ENCODE measurements at places on chromosomes 2 and 18. TPM values are rescaled to one million over a fixed set of nuclear protein-coding genes. Genes with fewer than 3 reads are reported as not detected.

CFC1 gene
- total RNA-seq, result not detected

ZDBF2 gene
- total RNA-seq, result 9.1 TPM

TMEM150A gene
- 3.6 TPM for total RNA-seq

GULP1 gene
- total RNA-seq, result 126 TPM

KIF5C gene
- total RNA-seq, result 1.3 TPM

CFAP65 gene
- total RNA-seq, result not detected

GRCh38 chr18:21851327-21851961 is 110.9 kb downstream of the MIB1 start:
- peak; percentile 18 for DNase-seq

GRCh38 chr2:170493426-170494097 is 221.6 kb upstream of the SP5 start:
- DNase-seq, result peak; percentile 64

DNA sequence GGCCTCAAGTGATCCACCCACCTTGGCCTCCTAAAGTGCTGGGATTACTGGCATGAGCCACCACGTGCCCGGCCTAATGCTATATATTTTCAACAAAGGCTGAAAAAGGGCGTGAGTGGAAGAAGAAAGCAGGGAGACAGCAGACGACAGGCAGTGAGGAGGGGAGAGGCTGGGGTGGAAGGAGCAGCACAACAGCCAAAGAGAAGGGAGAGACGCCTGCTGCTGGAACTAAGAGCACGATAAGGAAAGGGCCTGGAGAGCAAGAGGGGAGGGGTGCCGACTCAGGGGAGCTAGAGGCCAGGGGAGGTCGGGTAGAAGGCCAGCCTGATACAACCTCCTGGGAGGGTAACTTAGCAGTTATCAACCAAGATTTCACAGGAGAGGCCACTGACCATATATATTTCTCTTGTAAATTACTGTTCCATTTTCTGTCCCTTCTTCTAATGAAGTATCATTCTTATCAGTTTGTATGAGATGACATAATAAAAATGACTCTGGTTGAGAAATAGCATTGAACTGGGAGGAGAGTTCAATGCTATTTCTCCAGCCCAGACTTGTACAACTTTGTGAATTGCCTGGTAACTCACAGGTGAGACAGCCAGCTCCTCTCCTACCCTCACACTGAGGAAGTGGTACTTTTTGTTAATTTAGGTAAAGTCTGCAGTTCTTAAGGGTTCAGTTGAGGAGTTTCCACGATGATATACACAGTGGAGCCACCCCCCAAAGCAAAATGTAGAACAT is 5.8 kb upstream of the RNU4ATAC start:
- DNase-seq, result no peak

DNA sequence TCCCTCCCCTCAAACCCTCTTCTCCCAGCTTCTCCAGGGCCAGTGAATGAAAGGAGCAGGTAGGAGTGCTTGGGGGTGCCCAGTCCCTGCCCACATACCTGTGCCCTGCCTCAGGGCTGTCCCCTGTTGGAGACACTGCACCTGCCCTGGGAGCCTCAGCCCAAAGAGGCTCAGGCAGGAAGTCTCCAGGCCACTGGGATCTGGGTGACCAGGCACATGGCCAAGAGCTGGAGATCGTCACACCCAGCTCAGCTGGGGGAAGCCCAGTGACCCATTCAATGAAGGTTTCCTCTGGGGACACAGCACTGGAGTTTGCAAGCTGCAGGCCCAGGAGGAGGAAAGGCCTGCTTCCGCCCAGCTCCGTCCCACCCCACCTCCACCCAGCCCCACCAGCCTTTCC is 156.4 kb downstream of the ZFP36L2 start:
- DNase-seq, result peak; percentile 68

DNA sequence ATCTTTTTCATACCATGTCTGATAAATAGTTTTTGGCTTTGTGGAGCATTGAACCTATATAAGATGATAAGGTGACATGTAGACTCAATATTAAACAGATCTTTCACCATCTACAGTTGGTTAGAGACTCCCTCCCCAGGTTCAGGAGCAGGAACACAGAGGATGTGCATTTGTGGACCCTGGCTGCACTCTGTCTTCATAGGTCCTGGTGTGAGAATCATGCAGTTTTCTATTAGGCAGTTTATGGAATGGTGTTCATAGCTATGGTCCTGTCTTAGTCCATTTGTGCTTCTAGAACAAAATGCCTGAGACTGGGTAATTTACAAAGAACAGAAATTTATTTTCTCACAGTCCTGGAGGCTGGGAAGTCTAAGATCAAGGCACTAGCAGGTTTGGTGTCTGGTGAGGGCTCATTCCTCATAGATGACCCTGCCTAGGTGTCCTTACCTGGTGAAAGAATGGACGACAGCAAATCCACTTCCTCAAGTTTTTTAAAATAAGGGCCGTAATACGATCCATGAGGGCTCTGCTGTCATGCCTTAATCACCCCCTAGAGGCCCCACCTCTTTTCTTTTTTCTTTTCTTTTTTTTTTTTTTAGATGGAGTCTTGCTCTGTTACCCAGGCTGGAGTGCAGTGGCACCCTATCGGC is 35.3 kb upstream of the FAM98A start:
- DNase-seq, result no peak

GRCh38 chr2:142040556-142040955 is 90.3 kb downstream of the LRP1B start:
- DNase-seq, result peak; percentile 3

DNA sequence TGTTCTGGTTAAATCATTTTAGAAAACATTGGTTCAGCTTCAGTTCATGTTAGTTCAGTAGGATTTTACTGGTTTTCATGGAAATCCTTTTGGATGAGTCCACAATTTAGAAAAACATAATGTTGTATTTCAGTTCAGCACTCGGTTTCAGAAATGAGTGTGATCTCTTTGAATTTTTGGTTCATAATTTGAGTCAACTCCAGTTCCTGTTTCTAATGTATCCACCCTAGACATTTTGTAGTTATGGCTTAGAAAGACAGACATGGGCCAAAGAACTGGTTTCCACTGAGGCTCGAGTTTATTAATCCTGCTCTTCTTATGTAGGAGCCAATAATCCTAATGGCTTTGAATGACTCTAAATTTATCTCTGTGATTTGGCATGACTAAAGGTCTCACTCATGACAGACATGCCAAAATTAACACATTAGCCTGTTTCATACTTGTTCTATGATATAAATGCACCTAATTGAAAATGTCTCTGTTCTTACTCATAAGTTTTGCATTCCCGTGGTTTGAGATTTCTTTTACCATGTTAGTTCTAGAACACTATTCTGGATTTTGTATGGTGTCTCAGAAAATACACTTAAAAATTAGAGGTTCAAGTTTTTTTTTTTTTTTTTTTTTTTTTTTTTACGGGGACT is 82.3 kb upstream of the SPRED2 start:
- peak; percentile 44 for DNase-seq

DNA sequence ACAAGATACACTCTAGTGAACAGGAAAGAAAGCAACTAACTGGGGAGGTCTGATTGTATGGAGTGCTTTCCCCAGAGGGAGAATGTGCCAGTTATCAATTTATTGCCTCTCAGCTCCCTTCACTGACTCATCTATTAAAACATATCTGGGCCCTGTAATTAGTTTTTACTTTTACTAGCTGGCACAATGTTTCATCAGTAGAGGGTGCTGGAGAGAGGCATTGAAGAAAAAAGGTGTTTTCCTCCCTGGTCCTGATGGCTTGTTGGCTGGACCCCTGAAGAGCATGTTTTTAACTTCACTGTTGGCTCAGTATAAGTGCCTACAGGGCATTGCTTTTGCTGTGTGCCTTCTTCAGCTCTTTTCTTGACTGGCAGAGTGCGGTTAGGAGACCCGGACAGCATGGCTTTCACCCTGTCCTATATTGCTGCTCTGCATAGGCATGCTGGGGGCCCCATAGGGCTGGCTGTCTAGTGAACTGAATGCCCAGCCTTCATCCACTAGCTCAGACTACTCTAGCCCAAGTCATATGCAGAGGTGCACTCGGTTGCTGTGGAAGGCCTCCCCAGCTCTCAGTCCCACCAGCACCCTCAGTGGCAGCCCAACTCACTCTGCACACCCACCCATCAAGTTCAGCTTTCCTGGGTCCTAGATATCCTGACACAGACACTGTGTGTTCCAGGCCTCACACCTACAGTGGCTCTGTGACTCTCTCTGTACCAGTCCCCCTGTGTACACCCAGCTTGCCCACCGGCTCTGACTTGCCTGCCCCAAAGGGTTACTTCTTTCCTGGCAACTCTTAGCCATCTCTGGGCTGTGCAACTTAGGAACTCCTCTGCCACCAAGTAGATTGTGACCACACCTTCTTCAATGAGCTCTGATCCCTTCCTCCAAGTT is 62.3 kb upstream of the ACYP2 start:
- peak; percentile 29 for DNase-seq

- no peak for DNase-seq
Measured at GRCh38 chr18:10951631-10952544, 197.5 kb downstream of the PIEZO2 start.

- no peak for DNase-seq
Measured at GRCh38 chr18:22233266-22233665, 63.9 kb downstream of the GATA6 start.

DNA sequence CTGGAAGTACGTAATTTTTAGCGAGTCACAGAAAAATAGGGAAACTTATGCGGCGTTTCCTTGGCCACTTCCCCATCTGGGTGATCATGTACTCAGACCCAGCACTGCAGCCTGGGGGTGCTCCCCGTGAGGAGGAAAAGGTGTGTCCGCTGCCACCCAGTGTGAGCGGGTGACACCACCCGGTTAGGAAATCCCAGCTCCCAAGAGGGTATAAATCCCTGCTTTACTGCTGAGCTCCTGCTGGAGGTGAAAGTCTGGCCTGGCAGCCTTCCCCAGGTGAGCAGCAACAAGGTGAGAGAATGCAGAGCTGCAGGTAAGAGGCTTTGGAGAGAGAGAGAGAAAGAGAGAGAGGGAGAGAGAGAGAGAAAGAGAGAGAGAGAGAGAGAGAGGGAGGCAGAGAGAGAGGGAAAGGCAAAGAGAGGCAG is at the start of gene IL1R2:
Gene IL1R2, plus strand, starts transcription at position 240 of the 425 bp plus-strand sequence. CDS start 16,616 bp downstream, outside the sequence.
- no peak for DNase-seq

DNA sequence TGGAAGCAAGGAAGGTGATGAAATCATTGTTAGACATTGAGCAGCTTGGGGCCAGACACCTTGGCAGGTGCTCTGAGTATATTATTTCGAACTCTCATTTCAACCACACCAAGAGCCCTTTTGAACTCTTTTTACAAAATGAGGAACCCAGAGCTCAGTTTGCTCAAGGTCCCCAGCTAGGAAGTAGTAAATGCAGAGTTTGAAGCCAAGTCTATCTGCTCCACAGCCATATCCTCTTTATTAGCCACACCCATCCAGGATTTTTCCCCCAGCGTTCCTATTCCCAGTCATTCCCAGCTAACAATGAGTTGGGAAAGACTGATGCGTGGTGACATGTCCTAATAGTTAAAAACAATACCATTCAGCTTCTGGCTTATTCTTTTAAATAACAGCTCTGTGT is 40.2 kb downstream of the SEMA4F start:
- no peak for DNase-seq

DNA sequence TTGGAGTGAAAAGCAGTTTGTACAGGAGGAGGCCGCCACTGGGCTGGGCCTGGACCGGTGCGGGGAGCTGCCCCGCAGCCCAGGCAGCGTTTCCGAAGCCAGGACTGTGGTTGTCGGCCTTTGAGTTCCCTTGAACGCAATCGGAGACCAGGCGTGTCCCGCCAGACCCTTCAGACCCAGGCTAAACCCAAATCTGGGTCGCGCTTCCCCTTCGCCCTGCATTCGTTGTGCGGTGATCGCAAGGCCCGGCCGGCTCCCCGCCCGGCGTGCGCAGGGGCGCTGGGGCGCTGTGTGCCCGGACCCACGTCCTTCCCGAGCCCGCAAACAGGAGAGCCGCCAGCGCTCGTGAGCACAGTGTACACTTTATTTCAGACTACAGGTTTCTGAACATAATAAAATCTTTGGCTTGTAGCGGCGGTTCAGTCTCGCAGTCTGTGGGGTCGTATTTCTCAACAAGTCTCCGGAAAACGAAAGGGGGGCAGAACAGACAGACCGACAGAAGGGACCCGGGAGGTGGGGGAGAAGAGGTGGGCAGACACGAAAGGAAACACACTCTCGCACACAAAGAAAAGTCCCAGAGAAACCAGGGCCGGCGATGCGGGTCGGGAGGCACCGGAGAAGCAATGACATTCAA is 5.5 kb downstream of the EN1 start:
- no peak for DNase-seq

GRCh38 chr2:151833984-151834383 is 5.8 kb upstream of the ARL5A start:
- DNase-seq, result no peak

GRCh38 chr2:163637871-163638270 is 97.9 kb downstream of the FIGN start:
- no peak for DNase-seq

DNA sequence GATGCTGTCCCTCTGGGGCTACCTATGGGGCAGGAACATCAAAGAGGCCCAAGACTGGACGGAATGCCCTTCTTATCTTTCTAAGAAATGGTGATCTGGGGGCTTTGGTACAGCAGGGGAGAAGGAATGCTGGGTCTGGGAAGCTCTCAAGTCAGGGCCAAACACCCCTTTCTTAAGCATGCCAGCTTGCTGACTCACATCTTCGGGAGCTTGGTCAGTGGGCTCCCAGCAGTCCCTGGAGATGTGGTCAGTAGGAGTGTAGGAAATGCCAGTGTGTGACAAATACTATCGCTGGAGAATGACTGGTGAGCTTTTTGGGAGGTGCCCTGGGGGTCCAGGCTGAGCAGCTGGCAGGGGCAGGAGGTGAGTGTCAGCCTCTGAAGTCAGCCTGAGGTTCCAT is 105.0 kb upstream of the CDC42EP3 start:
- DNase-seq, result peak; percentile 99

GRCh38 chr2:136482006-136482405 is 283.3 kb upstream of the THSD7B start:
- no peak for DNase-seq

GRCh38 chr18:27240383-27240782 is 55.3 kb upstream of the CHST9 start:
- no peak for DNase-seq

GRCh38 chr2:3379647-3380534 is at the start of gene TRAPPC12:
TSS of gene TRAPPC12 (plus strand) at chr2:3379694. CDS start at chr2:3387624, 7,930 bp downstream.
- DNase-seq, result peak; percentile 85
